Activated CD8-positive, alpha-beta memory T cell treated with anti-CD3 and anti-CD28 coated beads, Interleukin-2, amount 50 U/mL, for 48 hours (primary cell): ENCODE measurements at places on chromosomes 7 and 10.
A peak's percentile ranks its signal among the peaks of the same experiment; 100 is the strongest.

DNA sequence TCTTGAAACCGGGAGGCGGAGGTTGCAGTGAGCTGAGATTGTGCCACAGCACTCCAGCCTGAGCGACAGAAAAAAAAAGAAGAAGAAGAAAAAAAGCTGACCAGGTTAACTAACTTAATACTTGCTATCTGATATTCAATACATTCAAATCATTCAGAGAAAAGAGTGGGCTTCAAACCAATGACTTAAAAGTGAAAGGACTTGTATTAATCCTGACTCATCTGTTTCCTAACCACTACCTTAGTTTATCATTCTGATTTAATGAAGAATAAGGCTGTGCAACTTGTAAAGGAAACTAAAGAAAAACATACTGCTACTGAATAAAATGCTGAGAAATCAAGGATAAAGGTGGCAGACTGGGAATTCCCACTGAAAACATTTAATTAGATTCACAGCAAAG, 128.4 kb downstream of the NRBF2 start:
- no peak for DNase-seq

DNA sequence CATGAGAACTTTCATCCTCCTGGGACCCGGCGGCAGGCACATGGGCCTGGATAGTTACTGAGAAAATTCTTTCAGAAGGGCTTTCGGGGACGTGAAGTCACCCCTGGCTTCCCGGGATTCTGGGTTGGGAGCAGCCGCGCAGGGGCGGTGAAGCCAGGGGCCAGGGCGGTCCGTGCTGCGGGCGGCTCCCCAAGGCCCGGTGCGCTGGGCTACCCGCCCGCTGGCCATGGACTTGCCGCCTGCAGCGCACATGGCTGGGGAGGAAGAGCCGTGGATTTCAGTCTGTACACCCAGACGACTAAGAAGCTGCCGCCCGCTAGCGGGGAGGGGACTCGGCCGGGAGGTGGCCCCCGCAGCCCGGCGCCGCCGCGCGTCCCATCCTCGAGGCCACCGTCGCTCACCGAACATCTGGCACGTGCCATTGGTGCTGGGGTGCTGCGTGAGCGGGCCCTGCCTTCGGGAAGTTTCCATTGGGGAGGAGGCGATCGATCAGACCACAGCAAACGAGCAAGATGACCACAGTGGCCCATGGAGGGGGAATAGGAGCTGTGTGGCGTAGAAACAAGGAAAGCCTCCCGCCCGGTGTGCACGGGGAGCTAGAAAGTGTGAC, 64.5 kb downstream of the TMEM209 start:
- DNase-seq, result no peak

- DNase-seq, result peak; percentile 67
These were observed 64.0 kb downstream of the OAT start for GRCh38 chr10:124354411-124355382.

DNA sequence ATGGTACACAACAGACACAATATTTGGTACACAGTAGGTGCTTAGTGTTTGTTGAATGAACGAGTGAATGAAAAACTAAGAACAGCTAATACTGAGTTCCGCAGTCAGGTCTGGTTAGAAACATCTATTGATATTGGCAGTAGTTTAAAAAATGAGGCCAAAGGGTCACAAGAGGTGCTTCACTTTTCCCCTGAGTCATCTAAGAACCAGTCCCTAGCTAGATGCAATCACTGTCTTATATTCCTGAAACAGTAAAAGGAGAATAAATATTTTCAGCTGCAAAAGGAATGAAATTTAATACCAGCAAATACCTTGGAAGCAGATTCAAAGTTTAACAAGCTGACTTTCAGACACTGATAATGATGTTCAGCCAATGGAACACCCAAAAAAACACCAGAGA, 54.5 kb downstream of the SCRN1 start:
- DNase-seq, result no peak

DNA sequence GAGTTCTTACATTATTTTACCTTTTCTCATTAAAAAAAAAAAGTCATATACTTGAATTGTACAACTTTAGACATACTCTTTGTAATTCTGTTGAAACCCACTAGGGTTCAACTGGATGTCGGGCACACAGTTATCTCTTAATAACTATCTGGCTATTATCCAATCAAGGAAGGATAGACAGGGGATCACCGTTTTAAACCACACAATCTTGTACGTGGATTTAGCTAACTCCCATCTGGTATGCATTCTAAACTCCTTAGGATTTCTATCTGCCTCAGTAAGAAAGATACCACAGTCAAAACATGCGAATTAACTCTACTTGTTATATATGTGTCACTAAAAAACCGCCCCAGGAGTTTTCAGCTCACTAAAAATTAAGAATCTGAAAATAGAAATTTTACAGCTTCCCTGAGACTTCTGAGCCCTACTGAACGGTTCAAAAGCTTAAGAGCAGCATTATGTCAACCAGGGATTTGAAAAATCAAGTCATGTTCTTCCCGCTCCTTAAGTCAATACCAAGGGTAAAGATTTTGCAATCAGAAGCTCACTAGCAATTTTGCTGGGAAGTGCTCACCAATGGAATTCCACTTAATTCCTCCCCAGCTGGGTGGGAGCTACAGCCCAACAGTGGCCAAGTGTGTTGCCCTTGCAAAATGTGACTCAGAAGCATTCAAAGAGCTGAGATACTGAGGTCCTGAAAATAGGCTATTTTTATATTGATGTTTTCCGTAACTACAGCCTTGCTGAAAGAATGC, 267.0 kb downstream of the FRMD4A start:
- DNase-seq, result no peak

- DNase-seq, result peak; percentile 37
These were observed 117.2 kb downstream of the PTPN20 start for GRCh38 chr10:47028466-47028865.

DNA sequence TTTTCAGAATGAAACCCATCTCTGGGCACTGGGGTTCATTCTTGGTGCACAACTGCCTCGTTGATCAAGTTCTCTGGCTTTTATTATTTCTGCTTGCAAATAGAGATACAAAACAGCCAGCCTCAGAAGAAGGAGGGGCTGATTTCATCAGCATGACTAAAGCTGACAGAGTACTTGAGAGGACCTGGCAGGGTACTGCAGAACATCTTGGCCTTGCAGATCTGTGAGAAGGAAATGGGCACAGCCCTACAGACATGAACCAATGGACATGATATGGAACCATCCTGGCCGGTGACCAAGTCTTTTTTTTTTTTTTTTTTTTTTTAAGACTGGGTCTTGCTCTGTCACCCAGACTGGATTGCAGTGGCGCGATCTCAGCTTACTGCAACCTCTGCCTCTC, 240.6 kb downstream of the VTI1A start:
- DNase-seq, result no peak

DNA sequence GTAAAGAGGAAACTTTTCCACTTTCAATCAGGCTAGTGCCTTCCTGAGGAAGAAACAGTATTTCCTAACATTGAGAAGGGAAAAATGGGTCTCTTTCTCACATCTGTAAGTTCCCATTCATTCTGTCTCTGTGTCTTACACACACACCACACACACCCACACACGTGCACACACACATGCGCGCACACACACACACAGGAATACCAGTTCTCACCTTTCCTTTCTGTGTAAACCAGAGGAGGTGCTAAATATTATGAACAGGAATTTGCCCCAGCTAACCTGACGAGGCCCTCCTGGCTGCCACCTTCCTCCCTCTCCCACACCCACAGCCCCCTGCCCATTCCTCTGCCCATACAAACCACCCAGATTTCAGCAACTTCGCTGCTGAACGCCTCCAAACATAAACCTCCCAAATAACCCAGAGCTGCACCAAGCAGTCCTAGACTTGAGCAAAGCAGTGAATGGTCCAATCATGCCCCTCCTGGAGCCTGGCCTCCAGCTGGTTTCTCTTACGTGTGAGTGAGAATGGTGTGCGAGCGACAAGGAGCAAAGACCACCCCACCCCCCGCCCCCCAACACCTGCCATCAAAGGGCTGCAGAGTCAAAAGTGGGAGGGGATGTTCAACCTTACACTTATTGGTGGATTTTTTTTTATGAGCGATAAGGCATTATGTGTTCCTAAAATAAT, 190.5 kb downstream of the HECW1 start:
- DNase-seq, result no peak

- DNase-seq, result no peak
These were observed 443 bp downstream of the RNF32 start for GRCh38 chr7:156640949-156641485.

GRCh38 chr7:97174303-97174702, 56.8 kb downstream of the SDHAF3 start:
- DNase-seq, result no peak

DNA sequence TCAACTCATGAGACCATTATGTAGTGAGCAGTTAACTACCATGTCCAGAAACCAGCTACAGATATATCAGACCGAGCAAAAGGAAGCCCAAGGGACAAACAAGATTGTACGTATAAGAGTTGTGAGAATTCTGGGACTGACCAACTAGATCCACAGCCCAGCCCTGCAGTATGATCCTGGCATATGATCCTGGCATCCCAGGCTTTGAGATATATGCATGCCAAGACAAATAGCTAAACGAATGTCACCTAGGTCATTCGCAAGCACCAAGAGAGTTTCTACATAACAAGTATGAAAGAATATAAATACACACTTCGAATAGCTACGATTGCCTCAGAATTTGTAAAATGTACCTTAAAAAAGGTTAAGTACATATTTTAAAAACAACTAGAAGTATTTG, 56.4 kb upstream of the PMPCB start:
- DNase-seq, result no peak

- DNase-seq, result no peak
These were observed 16.0 kb upstream of the LMOD2 start for GRCh38 chr7:123639631-123640030.

GRCh38 chr7:39374436-39375040, 191.7 kb upstream of the YAE1 start:
- no peak for DNase-seq

- no peak for DNase-seq
These were observed 591.5 kb downstream of the AUTS2 start for GRCh38 chr7:70189776-70190175.

DNA sequence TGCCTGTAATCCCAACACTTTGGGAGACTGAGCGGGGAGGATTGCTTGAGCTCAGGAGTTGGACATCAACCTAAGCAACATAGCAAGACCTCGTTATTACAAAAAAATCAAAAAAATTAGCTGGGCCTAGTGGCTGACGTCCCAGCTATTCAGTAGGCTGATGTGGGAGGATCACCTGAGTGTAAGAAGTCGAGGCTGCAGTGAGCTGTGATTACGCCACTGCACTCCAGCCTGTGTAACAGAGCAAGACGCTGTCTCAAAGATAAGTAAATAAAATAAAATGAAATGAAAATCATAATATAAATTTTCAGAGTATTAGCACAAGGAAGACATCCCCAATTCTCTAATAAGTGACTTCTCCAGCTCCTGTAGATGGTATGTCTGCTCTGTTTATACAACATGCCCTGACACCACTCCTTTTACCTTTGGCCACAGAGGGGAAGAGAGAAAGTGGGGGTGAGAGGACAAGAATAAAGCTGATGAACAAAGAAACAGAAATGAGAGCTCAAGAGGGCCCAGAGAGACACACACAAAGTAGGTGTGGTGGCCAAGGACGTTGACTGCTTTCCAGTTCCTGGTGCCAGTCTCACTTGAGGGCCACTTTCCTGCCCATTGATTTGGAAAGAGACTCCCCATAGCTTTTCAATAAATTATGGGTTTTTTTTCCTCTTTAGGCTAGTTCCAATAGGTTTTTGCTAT, 62.9 kb downstream of the PTTG1IP2 start:
- DNase-seq, result no peak

- DNase-seq, result no peak
These were observed 14.9 kb upstream of the GIMAP8 start for GRCh38 chr7:150435390-150436073.

DNA sequence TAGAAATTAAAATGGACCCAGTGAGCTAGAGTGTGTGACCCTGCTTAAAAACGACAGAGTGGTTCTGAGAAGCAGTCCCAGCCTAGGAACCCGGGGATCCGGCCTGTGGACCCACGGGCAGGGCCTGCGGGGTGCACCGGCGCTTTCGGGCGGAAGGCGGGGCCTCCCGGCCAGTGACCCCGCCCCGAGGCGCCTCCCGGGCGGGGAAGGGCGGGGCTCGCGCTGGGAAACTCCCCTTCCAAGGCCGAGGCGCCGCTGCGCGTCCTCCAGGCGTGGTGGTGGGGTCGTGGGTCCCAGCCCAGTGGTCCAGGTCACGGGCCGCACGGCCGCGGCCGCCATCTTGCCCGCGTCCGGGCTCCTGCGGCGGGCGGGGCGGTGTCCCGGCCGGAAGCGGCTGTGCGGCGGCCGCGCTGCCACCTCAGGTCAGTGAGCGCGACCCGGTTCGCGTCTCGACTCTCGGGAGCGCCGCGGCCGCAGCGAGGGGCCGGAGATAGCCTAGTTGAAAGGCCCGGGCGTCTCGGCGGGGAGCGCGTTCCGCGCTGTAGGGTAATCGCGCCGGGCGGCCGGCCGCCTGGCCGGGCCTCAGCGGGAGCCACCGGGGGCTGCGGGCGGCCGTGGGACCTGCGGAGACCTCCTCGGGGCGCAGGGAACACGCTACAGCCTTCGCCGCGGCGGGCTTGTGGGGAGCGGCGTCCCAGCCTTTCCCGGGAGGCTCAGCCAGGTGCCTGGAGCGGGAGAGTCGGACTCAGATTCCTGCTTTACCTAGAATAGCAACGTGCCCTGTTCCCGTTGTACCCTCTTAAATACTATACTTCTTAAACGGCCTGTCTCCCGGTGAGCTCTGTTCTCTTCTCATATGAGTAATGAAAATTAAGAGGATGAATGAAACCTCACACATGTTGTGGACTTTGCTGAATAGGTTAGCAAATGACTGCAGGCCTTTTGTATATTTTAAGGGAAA, at the start of gene MIOS:
Gene MIOS (plus strand): TSS at position 234 of the 961 bp plus-strand sequence. CDS start 5,592 bp downstream, outside the sequence.
- DNase-seq, result peak; percentile 91

DNA sequence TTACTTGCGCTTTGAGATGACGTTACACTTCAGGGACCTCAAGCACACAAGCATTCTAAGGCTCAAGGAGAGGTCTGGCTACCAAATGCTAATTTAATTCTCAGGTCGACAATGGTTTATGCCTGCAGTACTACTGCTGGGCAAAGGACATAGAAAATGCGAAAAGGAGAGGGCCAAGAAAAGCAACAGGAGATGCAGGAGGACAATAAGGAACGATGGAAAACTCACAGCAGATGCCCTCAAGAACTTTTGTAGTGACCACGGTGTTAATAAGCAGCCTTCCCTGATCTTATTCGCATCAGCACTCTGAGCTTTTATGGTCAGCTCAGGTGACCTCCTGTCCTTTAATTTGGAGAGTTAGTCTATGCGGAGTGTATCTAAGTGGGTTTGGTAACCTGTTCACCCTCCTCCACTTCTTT, 146.3 kb downstream of the GPR85 start:
- no peak for DNase-seq

- no peak for DNase-seq
These were observed 21.7 kb downstream of the KLHDC10 start for GRCh38 chr7:130091999-130092398.

- no peak for DNase-seq
These were observed 1.1 kb upstream of the ZNF503 start for GRCh38 chr10:75402486-75403143.

GRCh38 chr7:13850185-13850752, 139.2 kb downstream of the ETV1 start:
- peak; percentile 49 for DNase-seq
